Effector memory CD4-positive, alpha-beta T cell (primary cell): ENCODE measurements at places on chromosomes 12 and 14.

DNA sequence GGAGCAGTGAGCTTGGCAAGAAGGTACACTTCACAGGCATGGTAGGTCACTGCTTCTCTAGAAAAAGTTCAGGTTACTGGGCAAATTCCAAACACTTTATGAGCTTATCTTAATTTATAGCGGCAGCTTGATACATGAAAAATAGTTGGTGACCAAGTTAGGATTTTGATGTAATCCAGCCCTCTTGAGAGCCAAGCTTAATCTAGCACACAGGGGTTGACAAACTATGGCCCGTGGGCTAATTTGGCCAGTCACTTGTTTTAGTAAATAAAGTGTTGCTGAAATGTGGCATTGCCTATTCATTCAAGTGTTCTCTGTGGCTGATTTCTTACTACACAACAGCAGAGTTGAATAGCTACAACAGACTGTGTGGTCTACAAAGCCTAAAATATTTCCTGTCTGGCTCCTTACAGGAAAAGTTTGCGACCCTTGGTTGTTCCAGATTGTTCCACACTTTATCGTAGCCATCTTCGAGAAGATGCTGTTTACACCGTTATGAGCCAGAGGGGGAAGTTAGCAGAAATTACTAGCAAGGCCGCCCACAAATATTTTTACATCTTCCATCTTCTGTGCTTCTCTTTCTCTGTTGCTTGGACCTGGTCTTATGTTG, 120.9 kb downstream of the DAAM1 start:
- no peak for DNase-seq

GRCh38 chr14:83172363-83172762, 1638.7 kb upstream of the SEL1L start:
- no peak for DNase-seq

- no peak for DNase-seq
Measured at GRCh38 chr12:123532019-123532418, 1.5 kb downstream of the RILPL1 start.

- DNase-seq: no peak
Measured at GRCh38 chr12:8887285-8887715, 27.0 kb upstream of the PHC1 start.

DNA sequence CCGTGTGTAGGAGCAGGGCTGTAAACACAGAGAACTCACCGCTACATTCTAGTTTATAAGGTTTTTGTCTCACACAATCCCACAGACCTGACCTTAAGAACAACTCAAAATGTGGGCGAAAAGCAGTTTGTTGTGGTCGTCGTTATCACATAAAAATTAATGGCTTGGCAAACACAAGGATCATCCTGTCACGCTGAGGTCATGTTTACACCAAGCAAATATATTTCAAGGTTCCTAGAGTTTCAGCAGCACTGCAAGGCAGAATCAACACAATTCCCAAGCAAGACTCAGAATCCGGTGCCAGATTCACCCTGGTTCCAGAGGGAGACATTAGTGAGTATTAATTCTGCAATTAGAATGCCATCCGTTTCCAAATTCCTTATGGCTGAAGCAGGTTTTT, 30.1 kb upstream of the MAP1LC3B2 start:
- no peak for DNase-seq

DNA sequence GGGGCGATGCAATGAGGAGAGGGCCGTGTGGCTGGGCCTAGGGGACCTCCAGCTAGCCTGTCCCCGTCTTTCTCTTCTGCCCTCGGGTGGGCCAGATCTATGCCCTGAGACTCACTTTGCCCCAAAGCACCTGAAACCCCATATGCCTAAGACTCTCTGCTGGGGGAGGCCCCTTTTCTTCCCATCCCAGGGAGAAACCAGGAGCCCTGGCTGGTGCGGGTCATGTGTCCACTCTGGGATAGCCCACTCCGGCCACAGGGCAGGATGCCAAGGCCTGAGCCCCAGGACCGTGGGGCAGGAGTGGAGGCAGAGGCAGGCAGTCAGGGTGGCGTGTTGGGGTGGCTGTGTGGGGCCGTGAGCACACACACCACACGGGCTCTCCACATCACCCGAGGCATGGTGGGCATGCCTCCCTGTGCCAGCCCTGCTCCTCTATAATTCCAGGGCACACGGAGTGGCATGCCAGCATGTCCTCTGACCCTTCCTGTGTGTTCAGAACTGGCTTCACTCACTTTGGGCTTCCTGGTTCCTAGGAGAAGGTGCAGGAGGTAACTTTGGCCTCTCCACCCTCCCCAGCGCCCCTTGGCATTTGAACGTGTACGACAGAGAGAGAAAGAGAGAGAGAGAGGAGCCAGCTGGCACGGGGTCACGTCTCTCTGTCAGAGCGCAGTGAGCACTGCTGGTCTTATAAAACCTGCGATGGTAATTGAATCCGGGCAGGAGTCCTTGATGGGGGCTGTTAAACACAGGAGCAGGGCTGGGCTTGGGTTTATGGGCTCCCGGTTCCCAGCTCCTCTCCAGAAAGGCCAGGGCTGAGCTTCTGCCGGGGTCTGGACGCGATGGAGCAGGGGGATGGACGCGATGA, 144.2 kb downstream of the KIF26A start:
- no peak for DNase-seq
